ENCODE measurements at places on chromosomes 1 and 21.

DNA sequence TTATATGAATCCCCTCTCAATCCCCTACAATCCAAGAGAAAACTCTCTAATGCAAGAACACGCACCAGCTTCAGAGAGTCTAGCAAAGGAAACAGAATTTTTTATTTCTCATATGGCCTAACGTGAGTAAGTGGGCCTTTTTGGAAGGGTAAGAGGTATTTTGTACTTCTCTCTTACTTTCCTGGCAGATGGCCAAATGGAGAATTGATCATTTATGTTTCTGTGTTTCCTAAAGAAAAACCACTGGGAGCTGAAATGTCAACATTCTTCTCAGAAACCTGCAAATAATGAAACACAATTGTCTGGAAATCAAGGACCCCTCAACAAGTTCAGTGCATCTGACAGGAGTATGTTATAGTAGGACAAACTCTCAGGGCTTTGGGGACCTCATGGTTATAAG, 176.4 kb upstream of the C8B start:
- DNase-seq, result no peak

- no peak for DNase-seq
Observed at GRCh38 chr1:162904579-162904978, 43.6 kb upstream of the CCDC190 start.

DNA sequence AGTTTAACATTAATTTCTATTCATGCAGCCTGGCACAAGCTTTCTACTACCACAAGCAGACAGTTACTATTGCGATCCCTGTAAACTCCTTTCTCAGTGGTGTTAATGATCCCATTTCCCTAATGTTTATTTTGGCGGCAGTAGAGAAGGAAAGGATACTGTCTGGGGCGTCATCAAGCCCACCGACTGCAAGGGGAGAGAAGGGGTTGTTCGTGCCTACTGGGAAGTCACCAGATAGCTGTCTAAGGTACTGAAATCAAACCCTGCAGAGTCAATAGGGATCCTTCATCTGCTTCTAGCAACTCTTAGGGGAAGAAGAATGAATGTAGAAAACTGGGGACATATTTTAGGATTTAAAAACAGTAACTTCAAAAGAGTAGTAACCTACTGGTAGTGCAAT, 95.2 kb upstream of the ADAR start:
- DNase-seq, result no peak

DNA sequence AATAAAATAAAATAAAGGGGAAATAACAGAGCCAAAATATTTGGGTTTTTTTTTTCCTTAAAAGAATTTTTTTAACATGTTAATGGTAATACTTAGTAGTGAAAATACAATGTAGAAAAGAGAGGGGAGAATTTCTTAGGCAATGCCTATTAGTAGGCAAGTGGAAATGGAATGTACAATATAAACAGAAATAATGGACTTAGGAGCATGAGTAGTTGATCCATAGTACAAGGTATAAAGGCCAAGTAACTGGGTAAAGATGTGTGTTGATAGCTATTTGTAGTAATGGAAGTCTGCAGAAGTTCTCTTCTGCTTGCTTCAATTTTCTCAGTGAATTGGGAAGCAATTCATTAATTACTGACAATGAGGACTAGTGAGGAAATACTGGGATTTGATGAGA, 34.4 kb downstream of the TESK2 start:
- no peak for DNase-seq

DNA sequence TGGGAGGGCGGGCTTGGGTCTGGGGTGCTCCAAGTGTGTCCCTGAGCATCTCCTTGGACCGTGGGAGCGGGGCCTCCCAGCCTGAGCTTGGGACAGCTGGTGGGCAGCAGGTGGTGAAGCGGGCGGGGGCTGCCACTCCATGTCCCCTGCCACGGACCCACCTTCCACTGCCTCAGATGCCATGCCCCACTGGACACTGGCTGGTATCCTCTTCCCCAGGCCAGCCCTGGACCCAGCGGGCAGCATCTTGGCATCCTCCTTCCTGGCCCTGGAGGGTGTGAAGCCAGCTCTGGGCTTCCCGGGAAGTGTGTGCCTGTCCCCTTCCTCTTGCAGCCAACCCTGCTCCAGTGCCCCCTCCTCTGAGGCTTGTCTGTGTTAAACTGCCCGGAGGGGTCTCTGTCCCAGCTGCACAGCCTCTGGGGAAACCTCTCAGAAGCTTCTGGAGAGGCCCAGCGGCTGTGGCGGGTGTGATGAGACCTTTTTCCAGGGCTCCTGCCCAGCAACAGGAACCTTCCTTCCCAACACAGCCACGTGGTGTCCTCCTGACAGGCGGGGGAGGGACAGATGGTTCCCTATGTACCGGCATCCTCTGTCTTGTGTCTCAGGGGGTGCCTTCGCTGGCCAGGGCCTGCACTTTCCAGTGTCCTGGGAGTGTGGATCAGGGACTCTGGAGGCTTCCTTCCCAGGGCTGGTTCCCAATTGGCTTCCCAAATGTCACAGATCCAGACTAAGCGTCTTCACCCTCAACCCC, 81.6 kb upstream of the DISP3 start:
- DNase-seq, result no peak

DNA sequence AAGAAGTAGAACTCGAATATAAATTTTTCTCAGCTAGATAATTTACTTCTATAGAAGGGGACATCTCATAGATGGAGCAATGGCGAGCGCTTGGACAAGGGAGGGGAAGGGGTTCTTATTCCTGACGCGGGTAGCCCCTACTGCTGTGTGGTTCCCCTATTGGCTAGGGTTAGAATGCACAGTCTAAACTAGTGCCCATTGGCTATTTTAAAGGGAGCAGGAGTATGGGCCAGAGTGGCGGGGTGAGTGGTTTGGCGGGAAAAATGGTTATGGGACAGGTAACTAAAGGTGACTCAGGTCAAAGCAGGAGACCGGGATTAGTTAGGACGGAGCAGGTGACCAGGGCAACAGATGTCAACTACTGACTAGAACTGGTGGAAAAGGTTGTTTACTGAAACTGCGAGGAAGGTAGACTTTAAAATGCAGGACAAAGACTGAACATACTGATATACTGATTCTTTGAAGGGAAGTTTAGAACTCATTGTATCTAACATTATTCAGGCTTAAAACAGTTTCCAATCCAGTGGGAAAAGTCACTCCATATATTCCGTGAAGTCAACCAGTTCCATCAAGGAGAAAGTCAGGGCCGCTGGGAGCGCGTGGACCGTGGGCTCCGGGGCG, 940 bp upstream of the ATAD3A start:
- DNase-seq, result peak; percentile 93

GRCh38 chr21:43306911-43307676, 119.8 kb downstream of the SIK1 start:
- peak; percentile 84 for DNase-seq

GRCh38 chr21:42495765-42496119, 282 bp downstream of the RSPH1 start:
- peak; percentile 64 for DNase-seq

DNA sequence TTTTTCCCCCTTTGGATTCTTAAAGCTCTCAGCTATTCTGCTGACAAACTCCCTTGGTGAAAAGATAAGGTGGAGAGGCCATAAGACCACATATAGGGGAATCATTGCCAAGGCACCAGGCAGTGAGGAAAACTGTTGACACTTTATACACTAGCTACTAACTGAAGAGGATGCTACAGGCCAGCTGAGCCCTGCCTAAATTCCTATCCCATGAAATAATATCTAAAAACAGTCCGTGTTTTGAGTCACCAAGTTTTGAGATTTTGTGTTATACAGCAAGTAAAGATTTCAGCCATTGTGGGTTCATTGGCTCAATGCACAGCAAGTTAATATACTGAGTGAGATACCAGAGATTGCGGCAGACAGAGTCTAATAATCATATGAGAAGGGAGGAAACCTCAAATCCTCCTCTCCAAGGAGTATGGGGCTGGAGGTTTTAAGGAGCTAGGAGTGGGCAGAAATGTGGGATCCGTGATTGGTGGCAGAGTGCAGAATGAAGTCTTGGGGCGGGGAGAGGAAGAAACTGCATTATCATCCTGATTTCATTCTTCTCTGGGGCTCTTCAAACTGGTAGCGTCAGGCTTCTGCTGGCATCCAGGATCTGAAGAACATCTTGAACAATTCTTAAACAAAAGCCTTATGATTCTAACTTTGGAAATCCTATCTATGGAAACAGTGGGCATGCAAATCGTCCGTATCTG, 9.2 kb downstream of the CLDN8 start:
- DNase-seq, result no peak

GRCh38 chr1:67710417-67710816, 25.4 kb downstream of the GADD45A start:
- no peak for DNase-seq

GRCh38 chr1:27646676-27647075, 11.7 kb upstream of the FGR start:
- DNase-seq, result no peak

DNA sequence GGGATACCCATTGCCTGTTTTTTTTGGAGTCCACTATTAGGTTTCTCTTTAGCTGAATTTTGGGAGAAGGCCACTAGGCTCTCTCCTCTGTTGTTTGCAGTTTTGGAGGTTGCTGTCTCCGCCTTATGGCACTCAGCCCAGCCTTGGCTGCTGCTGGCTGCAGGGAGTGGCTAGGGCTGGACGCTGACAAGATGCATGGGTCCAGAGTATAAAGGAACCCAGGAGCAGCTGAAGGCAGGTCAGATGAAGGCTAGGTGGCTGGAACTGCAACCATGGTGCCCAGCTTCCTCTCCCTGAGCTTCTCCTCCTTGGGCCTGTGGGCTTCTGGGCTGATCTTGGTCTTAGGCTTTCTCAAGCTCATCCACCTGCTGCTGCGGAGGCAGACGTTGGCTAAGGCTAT, at the start of gene CYP4B1:
TSS of gene CYP4B1 (plus strand) at position 237 of the 400 bp plus-strand sequence. CDS start at position 273, 36 bp downstream.
- DNase-seq, result no peak

DNA sequence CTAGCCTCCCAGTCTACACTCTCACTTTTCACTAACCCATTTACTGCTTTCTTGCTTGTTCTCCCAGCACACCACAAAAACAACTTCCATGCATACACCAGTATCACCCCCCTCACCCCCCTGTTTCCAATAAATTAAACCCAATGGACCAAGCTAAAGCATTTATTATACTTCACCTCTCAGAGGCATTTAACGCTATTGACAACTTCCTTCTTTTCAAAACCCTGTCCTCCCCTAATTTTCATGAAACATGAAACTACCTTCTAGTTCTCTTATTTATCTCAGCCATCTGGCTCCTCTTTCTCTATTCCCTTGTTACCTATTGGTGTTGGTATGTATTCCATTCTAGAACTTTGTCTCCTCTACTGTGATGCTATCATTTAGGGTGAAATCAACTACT, 32.3 kb downstream of the PTPRC start:
- DNase-seq, result no peak

- DNase-seq, result no peak
Observed at GRCh38 chr21:33231526-33231925, 1.8 kb downstream of the IFNAR2 start.

GRCh38 chr1:234533034-234533891, 54.3 kb upstream of the TARBP1 start:
- no peak for DNase-seq

DNA sequence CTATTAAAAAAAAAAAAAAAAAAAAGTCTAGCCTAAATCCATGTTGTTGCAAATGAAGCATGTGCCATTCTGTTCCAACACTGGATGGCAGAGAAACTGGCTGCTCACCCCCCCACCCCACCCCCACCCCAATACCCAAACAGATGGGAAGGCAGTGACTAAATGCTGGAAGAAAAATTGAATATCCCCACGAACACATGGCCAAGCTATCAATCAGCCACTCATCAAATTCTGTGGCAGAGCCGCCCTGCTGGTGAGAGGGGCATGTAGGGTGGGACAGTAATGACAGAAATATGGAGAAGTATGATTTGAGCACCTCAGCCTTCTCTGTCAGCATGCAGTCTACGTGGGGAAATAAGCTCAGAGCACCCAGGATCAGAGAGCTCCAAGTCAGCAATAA, 34.1 kb downstream of the OPTC start:
- no peak for DNase-seq

DNA sequence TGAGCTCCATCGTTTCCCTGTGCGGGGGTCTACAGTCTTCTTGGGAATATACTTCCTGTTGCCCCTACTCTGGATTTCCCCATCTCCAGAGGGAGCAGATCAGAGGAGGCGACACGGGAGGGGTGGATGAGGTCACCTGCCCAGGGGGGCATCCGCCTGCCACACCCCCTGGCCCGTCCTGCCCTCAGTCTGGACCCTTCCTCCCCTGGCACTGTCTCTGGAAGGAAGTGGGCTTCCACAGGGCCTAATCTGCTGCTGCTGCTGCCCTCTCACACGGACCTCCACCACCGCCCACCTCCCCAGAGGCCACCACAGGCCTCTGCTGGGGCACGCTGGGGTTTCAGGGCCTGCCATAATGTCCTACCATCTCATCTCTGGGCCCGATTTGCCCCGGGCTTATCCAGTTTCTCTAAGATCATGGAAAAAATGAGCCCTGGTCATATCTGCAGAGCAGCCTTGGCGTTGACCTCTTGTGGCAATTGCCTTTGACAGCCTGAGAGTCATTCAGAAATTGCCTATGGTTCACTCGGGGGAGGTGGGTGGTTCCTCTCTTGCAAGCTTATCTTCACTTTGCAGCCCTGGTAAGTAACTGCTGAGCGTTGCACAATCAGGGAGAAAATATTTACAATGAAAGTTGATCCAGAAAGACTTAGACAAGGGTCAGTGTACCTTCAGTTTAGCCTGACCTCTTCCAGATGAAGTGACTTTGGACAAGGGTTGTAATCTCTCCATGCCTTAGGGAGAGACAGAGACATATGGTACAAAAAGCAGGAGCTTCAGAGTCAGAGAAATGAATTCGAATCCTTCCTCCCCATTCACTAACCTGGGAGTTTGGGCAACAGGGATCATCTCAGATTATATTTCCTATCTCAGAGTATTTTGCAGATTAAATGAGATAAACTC, 252.4 kb downstream of the TOMM20 start:
- no peak for DNase-seq

DNA sequence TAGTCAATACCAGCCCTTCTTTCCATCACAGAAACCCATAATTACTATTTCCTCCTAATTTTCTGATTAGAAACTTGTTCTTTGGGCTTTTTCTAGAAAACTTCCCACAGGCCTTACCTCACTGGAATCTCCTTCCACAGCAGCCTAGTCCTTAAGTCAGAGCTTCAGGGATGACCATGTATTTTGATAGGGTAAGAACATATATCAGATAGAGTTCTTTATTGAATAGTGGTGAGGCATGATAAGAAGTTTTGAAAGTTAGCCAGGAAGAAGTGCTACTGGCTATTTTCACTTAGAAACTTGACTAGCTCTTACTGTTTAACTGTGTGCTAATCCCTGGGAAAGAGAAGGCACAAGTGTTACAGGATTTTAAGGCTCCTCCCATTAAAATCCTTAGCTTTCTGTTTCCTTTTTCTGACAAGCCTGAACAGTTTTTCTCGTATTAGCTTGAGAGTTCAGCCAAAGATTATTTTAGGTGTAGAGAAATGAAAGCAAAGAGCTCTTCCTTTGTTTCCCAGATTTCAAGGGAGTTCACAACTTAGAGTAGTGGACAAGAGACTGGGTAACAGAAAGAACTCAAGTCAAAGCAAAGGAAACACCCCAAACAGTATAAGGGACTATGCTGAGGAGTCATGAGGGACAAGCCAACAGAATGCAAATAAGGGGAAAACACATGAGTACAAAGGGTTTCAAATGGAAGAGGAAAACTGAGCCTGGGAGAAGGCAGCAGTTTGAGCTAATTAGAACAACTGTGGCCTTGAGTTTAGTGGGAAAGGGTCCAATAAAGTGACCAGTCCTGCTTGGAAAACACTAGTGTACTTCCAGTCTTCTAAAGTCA, 37.2 kb upstream of the AIM2 start:
- no peak for DNase-seq
